Body of pancreas (tissue), 4 donors: ENCODE measurements at places on chromosomes 11 and 22.
A peak's percentile ranks its signal among the peaks of the same experiment; 100 is the strongest.

- no peak for DNase-seq
Observed at GRCh38 chr11:132892876-132893275, 639.4 kb downstream of the OPCML start.

- no peak for DNase-seq
Observed at GRCh38 chr22:46292732-46293131, 3.9 kb upstream of the GTSE1 start.

GRCh38 chr22:41369837-41370236, 11.9 kb upstream of the TEF start:
- DNase-seq, result peak; percentile 76

DNA sequence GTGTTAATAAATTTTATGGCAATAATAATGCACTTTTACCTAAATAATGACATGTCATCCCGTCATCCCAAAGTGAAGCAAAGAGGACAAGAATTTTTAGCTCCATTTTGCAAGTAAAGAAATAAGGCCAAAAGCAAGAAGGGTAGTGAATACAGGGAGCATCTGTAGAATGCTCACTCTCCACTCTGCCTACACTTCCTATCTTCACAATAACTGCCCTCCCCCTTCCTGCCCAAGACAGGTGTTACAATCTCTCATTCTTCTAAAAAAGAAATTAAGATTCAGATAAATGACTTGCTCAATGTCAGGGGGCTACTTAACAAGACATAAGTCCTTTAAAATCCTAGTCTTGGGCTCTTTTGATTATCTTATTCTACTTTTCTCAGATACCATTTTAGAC, 8.9 kb downstream of the RDX start:
- DNase-seq, result no peak

DNA sequence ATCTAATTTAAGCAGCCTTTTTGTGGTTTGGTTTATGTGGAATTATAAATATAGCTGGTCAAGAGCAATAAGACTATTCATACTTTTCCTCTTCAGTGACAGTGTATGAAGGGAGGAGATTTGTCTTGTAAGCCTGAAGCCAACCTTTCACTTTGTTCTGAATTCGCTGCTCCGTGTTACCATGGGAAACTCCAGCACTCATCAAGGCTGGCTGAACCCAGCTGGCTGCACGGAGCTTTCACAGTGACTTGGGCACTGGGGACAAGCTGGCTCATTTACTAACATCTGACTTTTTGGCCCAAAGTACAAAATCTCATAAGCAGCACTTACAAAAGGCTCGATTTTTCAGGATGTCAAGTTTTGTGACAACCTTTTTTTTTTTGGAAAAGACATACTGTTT, 120.4 kb upstream of the GRIA4 start:
- peak; percentile 13 for DNase-seq

DNA sequence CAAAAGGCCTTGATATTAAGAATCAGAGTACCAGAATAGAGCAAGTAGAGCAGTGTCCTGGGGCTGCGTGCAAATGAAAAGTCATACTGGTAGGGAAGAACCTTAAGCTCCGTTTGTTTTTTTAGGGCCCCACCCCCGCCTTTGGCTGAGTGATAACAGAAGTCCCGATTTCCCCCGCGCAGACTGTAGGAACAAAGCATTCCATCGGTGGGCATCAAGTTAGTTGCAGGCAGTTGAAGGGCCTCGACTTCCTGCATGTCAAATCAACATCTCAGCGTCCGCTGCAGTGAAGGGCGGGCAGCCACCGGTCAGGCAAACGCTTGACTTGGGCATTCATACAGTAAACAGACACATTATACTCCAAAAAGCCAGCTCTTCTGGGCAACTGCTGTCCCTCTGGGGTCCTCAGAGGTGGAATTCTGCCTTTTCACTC, 11.7 kb downstream of the LRP4 start:
- DNase-seq, result no peak

GRCh38 chr11:126793596-126793995, 207.0 kb downstream of the KIRREL3 start:
- DNase-seq, result no peak

- DNase-seq, result peak; percentile 48
Observed at GRCh38 chr11:57460022-57460757, at the start of gene RTN4RL2. RTN4RL2 (plus strand) TSS chr11:57460528; CDS start chr11:57460866, 338 bp downstream.

DNA sequence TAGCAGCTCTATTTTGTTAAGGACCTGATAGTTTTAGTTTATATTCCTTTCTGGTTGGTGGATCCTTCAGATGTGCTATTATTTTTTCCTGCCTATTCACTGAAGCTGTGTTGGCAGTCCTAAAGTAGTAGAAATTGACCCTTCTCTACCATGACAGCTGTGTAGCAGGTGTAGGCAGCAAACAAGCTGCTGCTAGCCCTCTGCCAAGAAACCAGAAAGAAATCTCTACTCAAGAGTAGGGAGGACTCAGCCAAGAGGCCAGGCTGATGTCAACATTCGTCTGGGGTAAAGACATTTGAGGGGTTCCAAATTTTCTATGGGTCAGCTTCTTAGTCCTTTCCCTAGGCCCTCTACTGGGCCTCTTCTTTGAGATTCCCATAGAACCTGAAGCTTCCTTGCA, 51.2 kb downstream of the CSTF3 start:
- no peak for DNase-seq

DNA sequence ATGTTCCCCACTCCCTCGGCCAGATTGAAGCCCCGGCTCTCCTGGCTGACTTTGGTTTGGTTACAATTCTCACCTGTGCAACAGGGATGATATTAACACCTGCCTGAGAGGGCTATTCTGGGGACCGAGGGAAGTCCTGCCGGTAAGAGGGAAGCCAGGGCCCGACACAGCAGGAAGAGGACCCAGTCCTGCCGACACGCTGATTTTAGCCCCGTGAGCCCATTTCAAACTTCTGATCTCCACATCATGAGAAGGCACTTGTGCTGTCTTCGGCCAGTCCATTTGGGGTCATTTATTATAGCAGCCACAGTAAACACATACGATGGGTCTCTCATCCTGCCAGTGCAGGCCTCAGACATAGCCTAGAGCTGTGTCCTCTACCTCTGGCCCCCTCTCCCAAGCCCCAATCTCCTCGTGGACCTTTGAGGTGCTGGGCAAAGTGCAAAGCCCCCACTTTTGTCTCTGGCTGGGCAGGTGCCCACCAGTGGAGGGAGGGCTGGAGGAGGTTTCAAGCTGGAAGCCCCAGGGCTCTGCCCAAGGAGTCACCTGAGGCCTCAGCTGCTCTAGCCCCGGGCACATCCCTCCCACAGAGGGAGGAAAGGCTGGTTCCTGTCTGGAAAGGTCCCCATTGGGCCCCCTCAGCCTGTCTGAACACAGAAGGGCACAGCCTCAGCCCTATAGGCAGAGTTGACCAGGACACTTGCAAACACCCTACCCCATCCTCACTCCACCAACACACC, 59.1 kb upstream of the FGF3 start:
- no peak for DNase-seq

- no peak for DNase-seq
Observed at GRCh38 chr11:115699326-115699725, 195.1 kb upstream of the CADM1 start.

DNA sequence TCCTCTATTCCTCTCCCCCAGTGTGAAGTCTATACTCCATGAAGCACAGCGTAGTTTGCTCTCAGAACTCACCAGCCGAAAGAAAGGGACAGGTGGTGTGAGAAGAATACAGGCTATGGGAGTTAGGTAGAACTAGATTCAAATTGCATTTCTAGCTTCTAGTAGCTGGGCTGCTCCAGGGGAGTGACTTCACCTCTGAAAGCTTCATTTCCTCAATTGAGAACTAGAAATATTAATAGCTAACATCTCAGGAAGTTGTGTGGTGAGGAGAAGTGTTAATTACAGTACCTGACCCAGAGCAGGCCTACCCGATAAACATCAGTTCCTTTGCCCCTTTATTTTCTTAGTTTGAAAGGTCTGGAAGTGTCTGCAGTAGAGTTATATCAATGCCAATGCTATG, 484.7 kb upstream of the TENM4 start:
- no peak for DNase-seq

DNA sequence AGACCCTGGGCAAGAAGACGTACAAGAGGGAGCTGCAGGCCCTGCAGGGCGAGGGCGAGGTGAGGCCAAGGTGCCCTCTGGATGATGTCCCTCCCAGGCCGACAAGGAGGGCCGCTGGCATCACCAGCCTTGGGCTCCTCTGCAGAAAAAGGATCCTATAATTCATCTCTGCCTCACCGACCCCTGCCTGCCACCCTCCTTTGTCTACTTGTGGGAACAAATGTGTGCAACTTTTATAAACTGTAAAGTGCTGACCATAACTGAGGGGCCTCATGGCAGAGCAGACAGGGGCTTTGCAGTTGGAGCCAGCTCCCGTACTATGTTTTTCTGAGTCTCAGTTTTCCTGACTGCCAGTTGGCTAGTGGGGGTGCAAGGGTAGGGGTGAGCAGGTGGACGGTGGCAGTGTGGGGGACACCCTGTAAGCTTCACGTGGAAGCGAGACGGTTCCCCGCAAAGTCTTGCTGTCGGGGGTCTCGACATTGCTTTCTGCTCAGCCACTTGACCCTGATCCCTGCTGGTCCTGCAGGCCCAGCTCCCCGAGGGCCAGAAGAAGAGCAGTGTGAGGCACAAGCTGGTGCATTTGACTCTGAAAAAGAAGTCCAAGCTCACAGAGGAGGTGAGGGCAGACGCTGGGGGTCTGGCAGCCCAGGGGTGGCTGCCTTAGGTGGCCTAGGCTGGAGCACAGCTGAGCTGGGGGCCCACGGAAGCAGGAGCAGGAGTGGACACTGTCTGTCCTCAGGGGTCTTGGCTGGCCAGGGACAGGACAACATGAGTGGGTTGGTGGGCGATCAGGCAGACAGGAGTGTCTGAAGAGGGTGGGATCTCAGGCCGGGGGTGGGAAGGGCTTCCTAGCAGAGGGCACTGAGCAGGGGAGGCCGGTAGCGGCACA, 54.7 kb downstream of the MYO7A start:
- DNase-seq, result no peak

GRCh38 chr11:123800036-123800435, 6.1 kb downstream of the OR6M1 start:
- peak; percentile 70 for DNase-seq

DNA sequence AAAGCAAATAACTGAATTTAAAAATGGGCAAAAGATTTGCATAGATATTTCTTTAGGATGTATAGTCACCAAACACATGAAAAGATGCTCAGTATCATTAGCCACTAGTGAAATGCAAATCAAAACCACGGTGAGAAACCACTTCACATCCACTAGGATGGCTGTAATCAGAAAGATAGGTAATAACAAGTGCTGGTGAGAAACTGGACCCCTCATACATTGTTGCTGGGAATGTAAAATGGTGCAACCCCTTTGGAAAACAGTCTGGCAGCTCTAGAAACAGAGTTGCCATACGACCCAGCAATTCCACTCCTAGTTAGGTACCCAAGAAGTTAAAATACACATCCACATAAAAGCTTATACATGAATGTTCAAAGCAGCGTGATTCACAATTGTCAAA, 16.3 kb downstream of the RPUSD4 start:
- no peak for DNase-seq

DNA sequence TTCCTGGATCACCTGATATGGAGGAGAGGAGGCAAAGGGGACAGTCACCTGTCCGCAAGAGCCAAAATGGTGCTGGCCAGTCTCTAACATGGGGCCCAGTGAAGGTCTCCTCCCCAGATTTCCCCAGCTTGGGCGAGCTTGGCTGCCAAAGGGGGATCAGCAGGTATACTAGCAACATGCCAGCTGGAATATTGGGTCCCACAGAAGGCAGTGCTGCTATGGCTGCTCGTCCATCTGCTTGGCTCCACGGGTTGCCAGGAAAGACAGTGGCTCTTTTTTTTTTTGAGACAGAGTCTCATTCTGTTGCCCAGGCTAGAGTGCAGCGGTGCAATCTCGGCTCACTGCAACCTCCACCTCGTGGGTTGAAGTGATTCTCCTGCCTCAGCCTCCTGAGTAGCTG, 12.7 kb upstream of the KAT5 start:
- no peak for DNase-seq

GRCh38 chr11:113681711-113682413, 24.2 kb downstream of the TMPRSS5 start:
- DNase-seq, result no peak

DNA sequence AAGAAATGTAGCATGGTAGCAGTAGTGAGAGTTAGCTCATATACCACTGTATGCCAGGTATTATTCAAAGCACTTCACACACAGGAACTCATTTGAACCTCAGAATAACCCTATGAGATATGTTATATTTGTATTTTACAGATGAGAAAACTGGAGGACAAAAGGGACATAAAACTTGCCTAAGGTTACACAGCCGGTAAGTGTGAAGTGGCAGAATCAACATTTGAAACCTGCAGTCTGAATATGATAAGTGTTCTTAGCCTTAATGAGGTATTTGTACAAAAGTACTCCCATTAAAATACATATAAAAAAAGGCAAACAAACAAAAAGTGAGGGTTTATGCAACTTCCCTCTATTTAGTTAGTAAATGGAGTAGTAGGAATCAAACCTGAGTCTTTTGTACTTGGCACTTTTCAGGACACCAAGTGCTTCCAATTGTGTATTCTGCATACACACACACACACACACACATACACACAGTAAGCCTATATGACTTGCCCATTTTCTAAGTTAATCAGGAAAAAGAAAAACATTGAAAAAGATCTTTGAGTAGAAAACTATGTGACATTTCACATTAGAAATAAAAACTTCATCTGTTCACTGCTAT, 223.9 kb upstream of the FOLH1 start:
- DNase-seq, result no peak

DNA sequence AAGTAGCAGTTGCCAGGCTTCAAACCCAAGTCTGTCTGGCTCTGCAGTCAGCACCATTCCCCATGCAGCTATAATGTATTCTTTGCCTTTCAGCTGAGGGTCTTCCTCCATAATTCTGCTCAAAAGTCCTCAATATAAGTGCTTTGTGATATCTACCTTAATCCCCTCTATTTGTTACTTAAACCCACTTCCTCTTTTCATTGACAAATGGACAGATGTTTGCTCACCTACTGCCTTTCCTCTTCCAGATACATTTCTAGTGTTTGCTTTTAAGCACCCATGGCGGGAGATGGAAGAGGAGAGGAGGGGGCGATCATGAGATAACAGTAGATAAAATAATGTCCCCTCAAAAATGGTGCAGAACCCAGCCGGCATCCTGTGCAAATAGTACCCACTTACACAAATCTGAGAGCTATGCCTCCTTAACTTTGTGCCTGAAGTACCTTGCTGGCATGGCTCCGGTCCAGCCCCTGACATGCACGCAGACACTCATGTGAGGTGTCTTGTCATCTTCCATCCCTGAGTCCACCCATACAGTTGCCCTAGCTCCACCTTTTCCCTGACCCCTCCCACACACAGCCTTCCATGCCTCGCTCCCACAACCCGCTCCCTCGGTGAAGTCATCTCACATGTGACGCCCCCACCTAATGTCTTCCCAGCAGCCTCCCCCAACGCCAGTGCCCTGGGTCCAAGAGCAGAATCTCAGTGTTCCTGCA, 109.6 kb downstream of the TRIM29 start:
- DNase-seq, result no peak
